ENCODE measurements at places on chromosomes 12 and 14. TPM values are rescaled to one million over a fixed set of nuclear protein-coding genes. Genes with fewer than 3 reads are reported as not detected.

- no peak for DNase-seq
Measured at GRCh38 chr14:105447651-105448640, 26.7 kb upstream of the CRIP2 start.

DNA sequence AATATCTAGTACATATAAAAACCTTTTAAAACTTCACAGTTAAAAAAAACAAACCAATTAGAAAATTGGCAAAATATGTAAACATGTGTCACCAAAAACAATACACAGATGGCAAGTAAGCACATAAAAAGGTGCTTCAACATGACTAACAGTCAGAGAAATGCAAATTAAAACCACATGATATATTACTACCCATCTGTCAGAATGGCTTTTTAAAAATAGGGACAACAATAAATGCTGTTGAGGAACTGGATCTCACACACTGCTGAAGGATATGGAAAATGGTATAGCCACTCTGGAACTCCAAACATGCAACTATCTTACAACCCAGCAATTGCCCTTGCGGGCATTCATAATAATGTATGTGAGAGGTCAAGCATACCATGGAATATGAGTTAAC, 1153.6 kb downstream of the FLRT2 start:
- peak; percentile 36 for DNase-seq

DNA sequence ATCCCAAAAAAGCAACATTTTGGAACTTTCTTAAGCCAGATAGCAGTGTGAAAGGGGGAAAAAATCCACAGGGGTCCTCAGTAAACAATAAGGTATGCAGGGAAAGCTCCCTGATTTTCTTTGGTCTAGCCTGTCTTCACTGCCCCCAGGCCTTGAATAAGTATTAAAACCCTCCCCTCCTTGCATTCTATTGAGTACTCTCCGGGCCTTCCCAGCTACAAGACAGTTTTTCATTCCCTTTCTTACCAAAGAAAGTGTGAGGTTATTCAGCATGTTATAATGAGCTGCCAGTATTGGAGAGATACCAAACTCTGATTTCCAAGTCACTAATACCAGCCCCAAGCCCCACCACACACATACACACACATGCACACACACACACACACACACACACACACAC, 59.8 kb upstream of the KIF21A start:
- no peak for DNase-seq

GRCh38 chr12:60101715-60102114, 505.9 kb downstream of the SLC16A7 start:
- no peak for DNase-seq

GRCh38 chr12:41344776-41345470, 156.8 kb downstream of the PDZRN4 start:
- DNase-seq, result no peak

GRCh38 chr12:11885261-11886038, 185.3 kb upstream of the BCL2L14 start:
- peak; percentile 58 for DNase-seq

- no peak for DNase-seq
Measured at GRCh38 chr14:36505181-36505815, 14.7 kb downstream of the NKX2-1 start.

- DNase-seq, result no peak
Measured at GRCh38 chr14:79331830-79332229, 879.5 kb downstream of the DIO2 start.

GRCh38 chr12:25459541-25459951, 93.5 kb downstream of the LMNTD1 start:
- DNase-seq, result no peak

DNA sequence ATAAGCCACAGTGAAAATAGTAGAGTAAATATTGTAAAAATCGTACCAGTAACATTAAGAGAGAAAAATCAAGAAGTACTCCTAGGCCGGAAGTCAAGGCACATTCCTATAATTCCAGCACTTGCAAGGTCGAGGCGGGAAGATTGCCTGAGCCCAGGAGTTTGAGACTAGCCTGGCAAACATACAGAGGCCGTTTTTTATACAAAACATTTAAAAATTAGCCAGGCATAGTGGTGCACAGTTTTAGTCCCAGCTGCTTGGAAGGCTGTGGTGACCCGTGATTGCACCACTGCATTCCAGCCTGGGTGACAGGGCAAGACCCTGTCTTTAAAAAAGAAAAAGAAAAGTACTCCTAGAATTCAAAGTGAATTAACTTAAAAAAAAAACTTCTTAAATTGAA, 341.8 kb downstream of the C12orf50 start:
- DNase-seq, result peak; percentile 3

- DNase-seq, result peak; percentile 81
Measured at GRCh38 chr14:69464829-69465228, 19.7 kb upstream of the PLEKHD1 start.

GRCh38 chr14:25988536-25988935, 609.3 kb downstream of the NOVA1 start:
- DNase-seq, result no peak

GRCh38 chr12:69055280-69055679, 122.3 kb upstream of the CPM start:
- peak; percentile 13 for DNase-seq

DNA sequence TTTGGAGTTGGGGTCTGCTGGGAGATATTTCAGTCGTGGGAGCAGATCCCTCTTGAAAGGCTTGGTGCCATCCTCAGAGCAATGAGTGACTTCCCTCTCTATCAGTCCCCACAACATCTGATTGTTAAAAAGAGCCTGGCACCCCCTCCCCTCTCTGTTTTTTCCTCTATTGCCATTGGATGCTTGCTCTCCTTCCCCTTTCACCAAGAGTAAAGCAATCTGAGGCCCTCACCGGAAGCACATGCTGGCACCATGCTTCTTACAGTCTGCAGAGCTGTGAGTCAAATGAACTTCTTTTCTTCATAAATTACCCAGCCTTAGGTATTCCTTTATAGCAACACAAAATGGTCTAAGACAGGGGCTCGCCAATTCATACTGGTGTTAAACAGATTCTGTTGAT, 99.1 kb upstream of the CCND2 start:
- no peak for DNase-seq

- DNase-seq, result no peak
Measured at GRCh38 chr12:17358835-17359234, 731.2 kb downstream of the RERGL start.

Gene MAP1LC3B2
- 0.43 TPM for total RNA-seq

Gene P2RX2
- not detected for total RNA-seq

Gene PTGDR
- total RNA-seq, result 0.32 TPM
